A549 (cell line): ENCODE measurements at places on chromosomes 5 and 9. TPM values are rescaled to one million over a fixed set of nuclear protein-coding genes. Genes with fewer than 3 reads are reported as not detected.

DNA sequence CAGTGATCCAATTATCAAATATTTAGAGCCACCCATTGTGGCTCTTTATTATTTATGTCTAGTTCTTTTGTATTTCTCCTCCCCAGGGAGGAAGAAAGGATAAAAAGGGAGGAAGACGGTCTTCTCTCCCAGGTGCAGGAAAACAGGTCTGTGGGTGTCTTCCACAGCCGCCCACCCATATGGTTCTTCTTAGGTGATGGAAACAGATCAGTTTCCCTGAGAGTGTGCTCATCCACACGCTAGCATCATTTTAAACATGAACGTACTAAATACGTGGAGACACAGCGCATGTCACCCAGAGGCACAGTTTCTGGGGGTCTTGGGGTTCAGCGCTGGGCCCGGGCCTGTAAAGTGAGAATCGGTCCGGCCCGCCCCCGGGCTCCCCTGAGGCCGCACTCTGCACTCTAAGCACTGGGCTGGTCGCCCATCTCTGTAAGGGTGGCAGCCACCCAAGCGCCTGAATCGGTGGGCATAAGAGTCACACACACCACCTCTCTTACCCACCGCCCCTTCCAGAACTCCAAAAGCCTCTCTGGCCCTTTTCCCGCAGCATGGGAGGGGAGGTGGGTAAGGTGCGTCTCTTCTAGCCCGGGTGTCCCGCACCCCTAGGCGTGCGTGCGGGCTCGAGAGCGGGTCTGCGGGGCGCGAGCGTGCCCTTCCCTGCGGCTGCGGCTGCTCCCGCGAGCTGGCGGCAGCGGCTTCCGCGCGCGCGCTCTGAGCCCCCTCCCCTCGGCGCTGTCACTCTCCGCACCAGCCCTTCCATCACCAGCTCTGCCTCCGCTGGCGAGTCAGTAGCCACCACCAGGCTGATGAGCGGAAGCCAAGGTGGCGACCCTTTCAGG is 1.3 kb downstream of the PTCH1 start:
- DNase-seq = no peak

The SPAG8 gene
- polyA plus RNA-seq = 0.45 to 0.71 TPM (median 0.54 TPM) in 3 replicates

DNA sequence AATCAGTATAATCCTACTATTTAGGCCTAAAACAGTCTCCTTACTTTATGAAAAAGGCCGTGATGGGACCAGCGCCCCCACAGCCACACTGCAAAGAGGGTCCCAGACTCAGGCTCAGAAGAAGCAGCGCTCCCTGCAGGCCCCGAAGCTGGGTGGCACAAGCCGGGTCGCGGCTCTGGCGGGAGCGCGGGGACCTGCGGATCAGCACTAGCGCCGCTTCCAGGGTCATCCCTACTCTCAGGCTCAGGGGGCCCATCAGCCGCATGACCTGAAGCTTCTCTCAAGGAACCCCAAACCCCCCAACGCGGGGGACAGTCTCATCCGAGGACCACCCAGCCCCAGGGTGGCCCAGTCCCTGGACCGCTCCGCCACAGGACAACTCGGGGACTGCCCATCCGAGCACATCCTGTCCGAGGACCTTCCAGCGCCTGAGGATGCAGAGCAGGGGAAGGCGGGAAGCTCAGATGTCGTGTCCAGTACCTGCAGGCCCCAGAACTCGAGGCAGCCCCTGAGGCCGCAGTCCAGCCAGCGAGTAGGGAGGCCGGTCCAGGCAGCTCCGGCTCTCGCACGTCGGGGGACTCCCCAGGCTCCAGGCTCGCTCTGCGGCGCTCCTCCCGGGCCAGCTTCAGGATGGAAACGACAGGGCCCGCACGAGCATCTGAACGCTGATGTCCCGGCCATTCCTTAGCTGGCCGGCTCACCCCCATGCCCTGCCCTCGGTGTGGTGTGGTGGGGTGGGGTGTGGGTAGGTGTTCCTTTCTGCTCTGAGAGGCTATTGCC is 32.4 kb upstream of the CDK20 start:
- DNase-seq = no peak

The PCDHGB7 gene
- 0.03 to 0.06 TPM (median 0.05 TPM) in 3 replicates for polyA plus RNA-seq

The IL9 gene
- not detected in 3 replicates for polyA plus RNA-seq

GRCh38 chr5:14450018-14450524 is 131.5 kb upstream of the OTULINL start:
- DNase-seq = no peak

The LHX3 gene
- polyA plus RNA-seq = 0.03 to 0.04 TPM in 2 of 3 replicates, not detected in the other

GRCh38 chr5:176740702-176741496 is 69.5 kb upstream of the UNC5A start:
- no peak for DNase-seq

- no peak for DNase-seq
Measured at GRCh38 chr9:99978221-99978620, 71.8 kb downstream of the STX17 start.

The IGIP gene
- polyA plus RNA-seq = 0.81 to 0.90 TPM (median 0.84 TPM) in 3 replicates

- DNase-seq = no peak
Measured at GRCh38 chr5:2602451-2603271, 148.8 kb downstream of the IRX2 start.
